PC-3 (cell line): ENCODE measurements at places on chromosomes 3 and 15. TPM values are rescaled to one million over a fixed set of nuclear protein-coding genes. Genes with fewer than 3 reads are reported as not detected.
A peak's percentile ranks its signal among the peaks of the same experiment; 100 is the strongest.

GRCh38 chr15:70348226-70348543, 250.5 kb upstream of the TLE3 start:
- DNase-seq, result no peak

GRCh38 chr3:71351403-71352149, 232.0 kb downstream of the FOXP1 start:
- DNase-seq, result no peak

DNA sequence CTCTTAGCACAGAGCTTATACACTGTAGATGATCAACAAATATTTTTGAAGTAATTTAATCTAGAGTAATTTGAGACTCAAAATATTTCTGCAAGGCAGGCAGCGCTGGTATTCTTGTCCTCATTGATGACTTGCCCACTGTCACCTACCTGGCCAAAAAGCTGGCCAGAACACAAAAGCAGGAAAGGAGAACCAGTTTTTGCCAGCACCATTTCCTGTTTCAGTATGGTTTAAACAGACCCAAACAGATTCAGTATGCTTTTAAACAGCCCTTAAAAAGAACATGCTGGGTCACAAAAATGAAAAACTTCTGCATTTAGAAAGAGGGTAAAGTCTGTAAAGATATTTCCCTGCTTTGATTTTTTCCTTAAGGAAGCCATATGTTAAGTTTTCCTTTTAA, 42.3 kb upstream of the ZNF280D start:
- DNase-seq, result peak; percentile 30

DNA sequence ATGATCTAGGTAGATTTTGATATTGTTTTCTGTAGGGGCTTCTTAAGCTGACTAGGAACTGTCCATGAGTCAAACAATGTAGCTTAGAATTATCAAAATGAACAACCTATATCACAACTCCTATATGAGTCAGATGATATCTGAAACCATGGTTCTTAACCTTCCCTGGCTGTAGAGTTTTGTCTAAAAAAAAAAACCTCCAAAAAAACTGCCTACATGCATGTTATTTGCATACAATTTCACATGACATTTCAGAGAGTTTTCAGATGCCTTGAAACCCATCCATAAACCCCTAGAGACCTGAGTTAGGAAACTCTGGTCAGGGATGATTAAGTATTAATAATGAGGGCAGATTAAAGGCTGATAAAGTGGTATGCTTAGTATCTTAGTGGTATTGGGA, 157.0 kb downstream of the CHST2 start:
- no peak for DNase-seq

- DNase-seq, result peak; percentile 41
These were observed 95.4 kb downstream of the ZNF621 start for GRCh38 chr3:40620151-40620550.

The CD96 gene
- not detected in 2 replicates for total RNA-seq

- DNase-seq, result no peak
These were observed 29.5 kb downstream of the CFAP100 start for GRCh38 chr3:126424039-126424717.

- DNase-seq, result no peak
These were observed 120.7 kb downstream of the GMNC start for GRCh38 chr3:190741788-190742187.

The EPHB3 gene
- 18.2 and 23.1 TPM in 2 replicates for total RNA-seq

- peak; percentile 60 for DNase-seq
These were observed 668 bp downstream of the THRB start for GRCh38 chr3:24493746-24494617.

The MORC1 gene
- total RNA-seq, result not detected in 2 replicates

The VWA5B2 gene
- total RNA-seq, result 1.4 and 1.9 TPM in 2 replicates

The SYNPR gene
- not detected in 2 replicates for total RNA-seq

The KLHL24 gene
- 7.4 and 10.0 TPM in 2 replicates for total RNA-seq

DNA sequence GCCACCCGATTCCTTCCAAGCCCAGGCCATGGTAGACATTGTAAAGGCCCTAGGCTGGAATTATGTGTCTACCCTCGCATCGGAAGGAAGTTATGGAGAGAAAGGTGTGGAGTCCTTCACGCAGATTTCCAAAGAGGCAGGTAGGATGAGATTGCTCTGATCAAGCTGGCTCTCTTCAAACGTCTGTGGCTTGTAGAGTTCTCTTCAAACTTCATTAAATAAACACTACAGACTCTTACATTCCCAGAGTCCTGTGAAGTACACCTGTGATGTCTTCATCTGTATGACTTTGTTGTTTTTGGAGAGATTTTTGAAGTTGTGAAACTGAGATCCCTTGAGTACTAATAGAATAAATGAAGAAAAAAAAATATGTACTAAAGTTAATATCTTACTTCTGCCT, 285.6 kb downstream of the GRM7 start:
- no peak for DNase-seq

The SGO1 gene
- 12.6 and 13.6 TPM in 2 replicates for total RNA-seq

DNA sequence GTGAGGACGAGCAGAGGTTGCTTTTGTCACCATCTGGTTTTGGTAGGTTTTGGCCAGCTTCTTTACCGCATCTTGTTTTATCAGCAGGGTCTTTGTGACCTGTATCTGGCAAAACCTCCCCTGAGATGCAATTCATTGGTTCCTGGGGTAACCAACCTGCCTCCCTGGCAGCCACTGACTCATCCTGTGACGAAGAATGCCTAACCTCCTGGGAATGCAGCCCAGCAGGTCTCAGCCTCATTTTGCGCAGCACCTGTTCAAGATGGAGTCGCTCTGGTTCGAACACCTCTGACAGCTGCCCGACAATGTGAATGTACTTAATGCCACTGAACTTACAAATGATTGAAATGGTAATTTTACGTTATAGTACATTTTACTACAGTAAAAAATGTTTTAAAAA, 6.8 kb upstream of the ADAMTS17 start:
- DNase-seq, result peak; percentile 76

GRCh38 chr15:80636675-80637074, 58.4 kb upstream of the ABHD17C start:
- peak; percentile 17 for DNase-seq

- DNase-seq, result no peak
These were observed 19.8 kb upstream of the ACOX2 start for GRCh38 chr3:58556761-58557221.

DNA sequence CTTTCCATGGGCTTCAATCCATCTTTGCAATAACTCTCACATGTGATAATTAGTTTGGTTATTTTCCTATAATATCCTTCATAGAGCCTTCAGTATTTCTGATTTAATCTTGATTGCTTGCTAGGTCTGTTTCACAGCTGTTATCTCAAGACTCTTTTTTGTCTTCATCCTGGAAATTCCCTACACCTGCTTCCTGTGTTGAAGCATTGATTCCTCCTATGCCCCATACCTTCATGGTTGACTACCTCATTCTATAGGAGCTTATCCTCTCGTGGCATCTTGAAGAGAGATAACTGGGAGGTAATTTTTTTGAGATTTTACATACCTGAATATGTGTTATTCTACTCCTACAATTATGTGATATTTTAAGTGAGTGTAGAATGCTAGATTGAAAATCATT, 26.7 kb downstream of the PIK3CA start:
- DNase-seq, result no peak

GRCh38 chr15:58501006-58501405, 69.2 kb downstream of the LIPC start:
- DNase-seq, result no peak

- peak; percentile 98 for DNase-seq
These were observed 29.2 kb upstream of the CYP11A1 start for GRCh38 chr15:74396445-74397238.

The CPNE9 gene
- total RNA-seq, result 0.07 TPM in 1 of 2 replicates, not detected in the other

DNA sequence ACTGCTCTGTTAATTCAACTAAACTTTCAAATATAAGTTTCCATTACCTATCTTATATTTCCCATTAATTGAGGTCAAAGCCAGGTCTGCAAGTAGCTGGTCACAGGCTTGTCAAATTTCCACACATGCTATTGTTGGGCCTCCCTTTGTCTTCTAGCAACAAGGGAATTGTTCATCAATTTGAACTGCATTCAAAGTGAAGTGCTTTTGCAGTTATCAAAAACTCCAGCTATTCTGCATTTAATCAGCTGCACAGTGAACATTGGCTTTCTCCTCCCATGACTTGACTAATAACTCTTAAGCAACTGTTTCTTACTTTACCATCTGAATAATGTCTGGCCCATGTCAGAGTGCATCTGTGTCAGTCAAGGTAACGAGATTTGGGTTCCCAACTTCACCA, 198.4 kb downstream of the KCNH8 start:
- no peak for DNase-seq

DNA sequence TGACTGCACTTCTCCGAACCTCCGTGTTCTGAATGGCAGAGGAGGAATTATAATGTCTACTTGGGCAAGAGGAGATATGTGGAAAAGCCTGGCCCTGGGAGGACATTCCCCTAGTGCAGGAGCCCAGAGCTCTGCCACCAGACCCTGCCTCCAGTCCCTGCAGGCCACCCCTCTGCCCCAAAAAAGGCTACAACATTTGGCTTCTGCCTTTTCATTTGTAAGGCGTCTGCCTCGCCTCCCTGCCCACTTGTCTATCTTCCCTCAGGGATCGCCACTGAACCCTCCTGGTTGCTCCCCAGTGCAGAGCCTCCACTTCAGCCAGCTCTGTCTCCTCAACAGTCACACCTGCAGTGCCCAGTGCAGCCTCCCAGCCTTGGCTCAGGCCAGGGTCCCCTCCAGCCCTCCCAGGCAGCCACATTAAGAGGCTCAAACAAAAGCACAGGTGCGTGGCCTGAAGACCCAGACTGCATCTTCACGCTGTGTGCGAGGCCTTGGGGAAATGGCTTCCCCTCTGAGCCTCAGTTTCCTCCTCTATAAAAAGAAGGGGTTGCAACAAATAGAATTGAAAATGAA, 125.9 kb upstream of the SMAD3 start:
- no peak for DNase-seq

GRCh38 chr3:11322931-11323330, 50.7 kb downstream of the ATG7 start:
- DNase-seq, result no peak

DNA sequence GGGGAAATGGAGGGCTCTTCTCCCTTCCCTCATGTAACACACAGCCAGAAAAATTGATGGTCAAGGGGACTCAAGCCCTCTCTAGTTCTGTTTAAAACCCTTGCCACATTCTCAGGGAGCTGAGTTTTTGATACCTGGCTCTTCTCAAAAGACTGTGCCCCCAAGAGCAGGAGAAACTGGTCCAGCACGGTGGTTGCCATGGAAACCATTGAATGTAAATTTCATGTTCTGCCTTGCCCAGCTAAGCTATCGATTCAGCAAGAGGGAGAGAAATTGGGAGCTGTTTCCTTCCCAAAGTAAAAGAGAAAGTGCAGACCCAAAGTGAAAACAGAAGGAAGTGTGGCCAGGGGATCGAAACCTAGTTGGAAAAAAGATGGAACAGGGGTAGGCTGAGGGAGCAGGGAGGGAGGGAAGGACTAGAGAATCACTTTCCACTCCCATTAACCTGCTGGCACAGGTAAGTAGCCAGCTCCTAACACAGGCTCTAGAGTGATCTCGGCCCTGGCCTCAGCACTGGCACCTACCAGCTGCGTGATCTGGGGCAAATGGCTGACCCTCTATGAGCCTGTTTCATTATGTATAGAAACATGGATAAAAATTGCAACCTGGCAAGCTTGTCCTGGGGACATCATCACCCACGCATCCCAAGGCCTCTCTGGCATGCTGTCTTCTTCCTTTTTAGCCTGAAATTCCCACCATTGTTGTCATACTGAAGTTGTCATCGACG, 140.9 kb downstream of the TPRA1 start:
- DNase-seq, result no peak

GRCh38 chr15:25689592-25689991, 173.5 kb downstream of the ATP10A start:
- DNase-seq, result no peak

GRCh38 chr3:177838766-177839350, 641.6 kb upstream of the TBL1XR1 start:
- DNase-seq, result no peak

DNA sequence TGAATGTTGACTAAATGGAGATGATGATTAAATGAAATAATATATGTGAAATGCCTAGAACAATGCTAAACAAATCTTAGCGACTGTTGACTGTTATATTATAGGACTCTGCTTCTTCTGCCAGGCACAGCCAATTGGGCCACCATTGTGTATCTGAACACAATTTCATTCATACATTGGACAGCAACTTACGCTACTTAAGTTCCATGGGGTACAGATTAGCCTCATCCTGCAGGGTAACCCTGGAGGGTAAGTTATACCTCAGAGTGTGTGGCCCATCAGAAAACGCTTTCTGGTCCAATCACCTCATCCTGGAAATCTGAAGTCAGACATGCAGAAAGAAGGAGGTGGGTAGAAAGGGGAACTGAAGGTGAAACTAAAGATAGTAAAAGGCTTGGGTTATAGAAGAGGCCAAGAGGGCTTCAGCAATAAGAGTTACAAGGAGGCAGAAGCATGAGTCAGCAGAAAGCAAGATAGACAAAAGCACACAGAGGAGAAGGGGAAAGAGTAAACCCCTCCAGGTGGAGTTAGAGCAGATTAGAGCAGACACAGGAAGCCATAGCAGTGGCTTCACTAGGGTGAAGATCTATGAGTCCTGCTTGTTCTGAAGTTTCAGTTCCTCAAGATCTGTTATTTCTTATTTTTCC, 119.3 kb upstream of the SLC24A5 start:
- DNase-seq, result no peak
